ENCODE measurements at places on chromosomes 5 and 9.

- no peak for DNase-seq
Measured at GRCh38 chr5:5497152-5497788, 74.8 kb downstream of the ICE1 start.

- no peak for DNase-seq
Measured at GRCh38 chr9:37034938-37035647, 1.0 kb upstream of the PAX5 start.

- DNase-seq = no peak
Measured at GRCh38 chr5:172939071-172939470, 20.2 kb upstream of the RPL26L1 start.

GRCh38 chr5:121257621-121258020, 594.1 kb upstream of the FTMT start:
- no peak for DNase-seq

DNA sequence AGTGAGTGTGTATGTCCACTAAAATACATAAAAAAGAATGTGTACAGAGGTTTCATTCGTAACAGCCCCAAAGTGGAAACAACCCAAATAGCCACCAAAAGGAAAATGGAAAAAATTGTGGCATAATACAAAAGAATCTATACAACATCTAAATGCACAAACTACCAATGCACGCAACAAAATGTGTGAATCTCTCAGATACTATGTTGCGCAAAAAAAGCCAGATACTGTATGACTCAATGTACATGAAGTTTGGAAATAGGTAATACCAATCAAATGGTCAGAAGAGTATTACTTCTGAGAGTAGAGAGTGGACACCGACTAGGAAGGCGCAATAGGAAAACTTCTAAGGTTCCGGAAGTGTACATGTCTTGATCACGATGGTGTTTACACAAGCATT, 2.4 kb downstream of the XPA start:
- no peak for DNase-seq

DNA sequence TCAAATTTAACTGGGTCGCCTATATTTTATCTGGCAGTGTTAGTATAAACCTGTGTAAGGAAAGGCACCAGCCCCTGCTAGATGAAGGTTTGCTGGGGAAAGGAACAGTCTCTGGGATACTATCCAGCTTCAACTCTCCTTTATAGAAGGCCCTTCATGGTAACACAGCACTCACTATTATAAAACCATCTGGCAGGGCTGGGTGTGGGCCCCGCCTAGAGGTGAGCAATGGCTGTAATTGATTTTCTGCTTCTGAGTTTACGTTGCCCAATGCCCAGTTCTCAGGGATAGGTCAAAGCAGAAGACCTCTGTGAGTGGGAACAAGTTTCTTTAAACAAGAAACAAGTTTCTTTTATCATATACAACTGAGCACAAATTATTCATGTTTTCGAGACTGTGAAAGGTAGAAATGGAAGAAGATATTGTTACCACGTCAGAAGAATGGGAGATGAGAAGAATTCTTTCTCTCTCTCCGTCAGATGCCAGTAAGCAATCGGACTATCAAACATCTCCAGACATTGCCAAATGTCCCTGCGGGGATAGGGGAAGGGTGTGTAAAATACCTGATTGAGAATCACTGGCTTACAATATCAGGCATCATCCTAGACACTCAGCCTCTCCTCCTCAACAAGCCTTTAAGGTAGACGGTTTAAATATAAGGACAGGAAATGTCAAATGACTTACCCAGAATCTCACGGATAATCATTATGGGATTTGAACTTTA, 205.9 kb downstream of the PDZD2 start:
- DNase-seq = no peak

GRCh38 chr9:638152-638551, 203.3 kb upstream of the DMRT1 start:
- DNase-seq = no peak

DNA sequence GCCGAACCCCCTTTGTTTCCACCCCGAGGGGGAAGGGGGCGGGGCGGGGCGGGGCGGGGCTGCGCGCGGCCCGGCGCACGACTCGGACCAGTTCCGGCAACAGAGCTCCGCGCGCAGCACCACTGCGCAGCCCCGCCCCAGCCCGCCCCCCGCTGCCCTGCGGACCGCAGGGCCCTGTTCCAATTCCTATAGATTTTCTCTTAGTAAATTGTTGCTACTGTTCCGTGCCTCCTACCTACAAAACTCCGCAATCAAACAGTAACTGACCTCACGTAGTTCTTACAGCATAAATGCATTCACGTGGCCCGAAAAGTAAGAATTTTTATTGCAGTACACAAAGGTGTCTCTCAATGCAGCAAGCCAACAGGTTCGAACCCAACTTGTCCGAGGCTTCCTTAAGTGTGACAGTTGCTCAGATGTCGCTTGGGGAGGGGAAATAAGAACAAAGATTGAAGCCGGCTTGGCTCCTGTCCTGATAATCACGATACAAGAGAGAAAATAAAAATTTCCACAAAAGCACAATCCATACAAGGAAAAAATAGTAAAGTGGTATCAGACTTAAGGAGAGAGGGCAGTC, 1.2 kb upstream of the RNF38 start:
- no peak for DNase-seq

- DNase-seq = no peak
Measured at GRCh38 chr9:69891696-69892095, 71.1 kb downstream of the CFAP95 start.

DNA sequence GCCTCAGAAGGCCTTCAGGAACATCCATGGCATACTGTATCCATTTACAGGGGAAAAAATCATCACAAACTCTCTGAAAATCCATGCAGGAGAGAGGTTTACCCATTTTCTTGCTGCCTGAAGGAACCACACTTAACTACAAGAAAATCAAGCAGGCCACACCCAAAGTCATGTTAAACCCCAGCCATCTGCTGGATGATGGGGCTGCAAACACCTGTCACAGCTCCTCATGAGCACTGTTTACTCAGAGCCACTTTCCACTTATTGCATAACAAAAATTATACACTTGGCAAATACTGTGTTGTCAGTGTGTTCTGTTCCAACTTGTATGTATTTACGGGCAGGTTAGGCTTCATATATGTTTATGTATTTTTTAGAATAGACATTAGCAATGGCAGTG, 35.8 kb downstream of the PPIC start:
- DNase-seq = no peak

DNA sequence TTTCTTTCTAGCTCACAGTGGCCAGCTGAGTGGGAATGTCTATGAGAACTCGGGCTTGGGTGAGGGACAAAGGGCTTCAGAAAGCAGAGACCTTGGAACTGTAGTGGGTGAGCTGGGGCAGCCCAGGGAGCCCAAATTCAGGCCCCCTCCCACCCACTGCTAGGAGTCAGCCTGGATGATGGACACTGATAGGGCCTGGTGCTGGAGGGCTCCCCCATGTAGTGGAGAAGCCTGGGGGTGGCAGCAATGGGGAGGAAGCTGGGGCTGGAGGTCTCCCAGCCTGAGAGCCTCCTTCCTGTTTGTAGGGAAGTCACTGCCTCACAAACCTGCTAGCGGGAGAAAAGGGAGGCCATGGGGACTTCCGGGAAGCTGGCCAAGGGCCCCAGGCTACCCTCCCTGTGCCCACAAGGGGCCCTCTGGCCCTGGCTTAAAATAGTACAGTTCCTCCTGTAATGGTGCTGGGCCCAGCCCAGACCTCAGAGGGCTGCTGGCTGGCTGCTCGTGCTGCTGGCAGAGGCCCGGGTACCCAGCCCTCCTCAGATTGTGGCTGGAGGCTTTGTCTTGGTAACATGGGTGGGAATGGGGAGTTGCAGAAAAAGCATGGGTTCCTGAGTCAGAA, 6.3 kb upstream of the NR5A1 start:
- DNase-seq = no peak

DNA sequence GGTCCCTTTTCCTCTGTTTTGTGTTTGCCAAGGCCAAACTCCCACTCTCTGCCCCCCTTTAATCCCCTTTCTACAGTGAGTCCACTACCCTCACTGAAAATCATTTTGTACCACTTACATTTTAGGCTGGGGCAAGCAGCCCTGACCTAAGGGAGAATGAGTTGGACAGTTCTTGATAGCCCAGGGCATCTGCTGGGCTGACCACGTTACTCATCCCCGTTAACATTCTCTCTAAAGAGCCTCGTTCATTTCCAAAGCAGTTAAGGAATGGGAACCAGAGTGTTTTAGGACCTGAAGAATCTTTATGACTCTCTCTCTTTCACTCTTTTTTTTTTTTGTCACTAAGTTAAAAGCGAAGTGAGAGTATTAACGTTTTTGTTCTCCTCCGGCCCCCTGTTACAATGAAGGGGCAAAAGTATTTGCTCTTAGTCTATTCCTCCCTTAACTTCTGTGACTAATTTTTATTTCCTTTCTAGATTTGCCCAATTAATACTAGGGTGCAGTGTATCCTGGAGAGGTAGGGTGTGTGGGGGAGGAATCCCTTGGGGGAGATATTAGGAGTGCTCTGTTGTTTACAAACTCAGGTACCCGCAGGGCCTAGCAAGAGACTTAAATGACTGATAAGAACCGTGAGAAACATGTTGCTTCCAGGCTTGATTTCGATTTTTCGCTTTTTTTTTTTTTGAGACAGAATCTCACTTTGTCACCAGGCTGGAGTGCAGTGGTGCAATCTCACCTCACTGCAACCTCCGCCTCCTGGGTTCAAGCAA, 14.7 kb downstream of the GM2A start:
- no peak for DNase-seq

GRCh38 chr5:20974426-20974825, 986.4 kb upstream of the CDH18 start:
- no peak for DNase-seq

- no peak for DNase-seq
Measured at GRCh38 chr5:153893817-153894216, 144.9 kb downstream of the FAM114A2 start.

DNA sequence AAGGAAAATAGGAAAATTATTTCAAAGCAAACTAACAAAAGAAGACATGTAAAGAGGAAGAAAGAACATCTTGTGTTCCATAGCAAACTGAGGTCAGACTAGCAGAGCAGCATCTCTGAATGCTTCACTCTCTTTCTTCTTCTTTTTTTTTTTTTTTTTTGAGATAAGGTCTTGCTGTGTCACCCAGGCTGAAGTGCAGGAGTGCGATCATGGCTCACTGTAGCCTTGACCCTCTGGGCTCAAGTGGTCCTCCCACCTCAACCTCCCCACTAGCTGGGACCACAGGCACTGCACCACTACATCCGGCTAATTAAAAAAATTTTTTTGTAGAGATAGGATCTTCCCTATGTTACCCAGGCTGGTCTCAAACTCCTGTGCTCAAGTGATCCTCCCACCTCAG, 36.6 kb downstream of the MELK start:
- no peak for DNase-seq

GRCh38 chr9:108662956-108663355, 192.8 kb downstream of the ACTL7B start:
- no peak for DNase-seq

- DNase-seq = no peak
Measured at GRCh38 chr9:98978231-98978681, 34.5 kb downstream of the COL15A1 start.

DNA sequence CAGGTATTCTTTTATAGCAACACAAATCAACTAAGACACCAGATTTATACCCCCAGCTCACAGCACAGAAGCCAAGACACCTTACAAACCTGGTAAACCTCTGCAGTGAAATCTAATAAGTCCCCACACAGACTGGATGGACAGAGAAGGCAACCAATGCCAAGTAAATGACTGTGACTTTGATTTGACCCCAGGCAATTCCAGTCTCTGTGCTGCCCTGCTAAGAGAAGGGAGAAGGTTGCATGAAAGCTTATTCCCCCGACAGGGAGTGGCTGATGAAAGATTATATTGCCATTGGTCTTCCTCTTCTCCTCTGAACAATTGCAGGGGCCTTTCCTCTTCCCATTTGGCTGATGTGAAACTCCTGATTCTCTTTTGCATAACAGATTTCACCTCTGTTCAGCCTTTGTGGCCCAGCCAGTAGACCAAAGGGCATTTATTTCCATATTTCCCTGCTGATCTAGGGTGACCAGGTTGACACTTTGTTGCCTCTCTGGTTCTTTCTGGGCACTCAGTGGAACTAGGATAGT, 107.6 kb downstream of the ADRB2 start:
- no peak for DNase-seq

DNA sequence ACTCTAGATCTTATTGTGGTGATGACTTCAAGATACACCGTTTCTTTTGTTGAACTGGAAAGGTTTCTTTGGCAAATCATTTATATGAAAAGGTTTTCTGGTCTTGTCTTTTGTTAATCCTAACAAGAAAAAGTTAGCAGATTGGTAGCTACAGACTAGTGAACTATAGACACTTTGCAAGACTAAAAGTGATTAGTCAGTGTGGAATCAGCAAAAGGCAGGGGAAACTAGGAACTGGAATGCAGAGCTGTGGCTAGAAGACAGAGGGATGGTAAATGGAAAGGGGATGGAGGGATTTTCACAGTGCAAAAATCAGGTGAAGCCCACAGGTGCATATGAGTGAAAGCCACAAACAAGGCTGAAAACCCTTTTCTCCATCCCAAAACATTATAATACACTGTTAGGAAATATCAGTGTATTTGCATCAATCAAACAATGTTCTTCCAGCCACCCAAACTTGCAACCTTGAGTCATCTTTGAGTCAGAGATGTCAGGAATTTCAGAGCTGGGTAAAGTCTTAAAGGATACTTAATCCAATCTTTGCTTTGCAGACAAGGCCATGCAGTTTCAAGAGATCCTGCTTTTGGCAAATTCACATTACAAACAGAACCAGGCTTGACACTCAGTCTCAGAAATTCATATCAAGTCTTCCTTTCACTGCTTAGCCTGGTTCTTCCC, 52.7 kb downstream of the PLK2 start:
- no peak for DNase-seq

DNA sequence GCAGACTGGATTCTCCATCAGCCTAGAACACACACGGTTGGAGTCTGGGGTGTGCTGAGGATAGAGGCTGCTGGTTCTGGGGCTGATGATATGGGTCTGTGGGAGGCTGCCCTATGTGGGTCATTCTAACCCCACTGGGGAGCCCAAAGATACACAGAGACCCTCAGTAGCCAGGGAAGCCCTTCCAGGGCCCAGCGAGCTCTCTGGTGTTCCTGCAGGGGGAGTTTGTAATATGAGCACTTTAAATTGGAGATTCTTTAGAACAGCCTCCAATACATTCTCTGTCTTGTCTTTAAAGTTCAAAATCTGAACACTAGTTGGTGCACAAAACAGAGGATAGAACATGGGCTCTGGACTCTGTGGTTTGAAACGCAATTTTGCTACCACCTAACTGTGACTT, 2.4 kb downstream of the ACTL7A start:
- no peak for DNase-seq

GRCh38 chr5:73066466-73066865, 53.9 kb upstream of the TMEM171 start:
- no peak for DNase-seq

DNA sequence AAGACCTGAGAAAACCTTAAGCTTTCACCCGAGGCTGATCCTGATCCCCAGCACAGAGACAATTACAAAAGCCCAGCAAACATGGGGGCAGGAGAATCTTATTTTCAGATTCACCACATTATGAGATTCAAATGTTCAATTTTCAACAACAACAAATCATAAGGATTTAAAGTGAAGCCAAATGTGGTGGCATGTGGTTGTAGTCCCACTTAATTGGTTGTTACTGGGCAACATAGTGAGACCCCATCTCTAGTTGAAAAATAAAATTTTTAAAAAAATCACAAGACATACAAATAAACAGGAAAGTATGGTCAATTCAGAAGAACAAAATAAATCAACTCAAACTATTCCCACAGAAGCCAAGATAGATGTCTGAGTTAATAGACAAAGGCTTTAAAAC, 3.9 kb upstream of the RABGAP1 start:
- no peak for DNase-seq

- no peak for DNase-seq
Measured at GRCh38 chr9:127548352-127548881, 63.7 kb upstream of the STXBP1 start.
